Activated T-cell treated with anti-CD3 and anti-CD28 coated beads for 48 hours (primary cell): ENCODE measurements at places on chromosomes 7 and 10.

DNA sequence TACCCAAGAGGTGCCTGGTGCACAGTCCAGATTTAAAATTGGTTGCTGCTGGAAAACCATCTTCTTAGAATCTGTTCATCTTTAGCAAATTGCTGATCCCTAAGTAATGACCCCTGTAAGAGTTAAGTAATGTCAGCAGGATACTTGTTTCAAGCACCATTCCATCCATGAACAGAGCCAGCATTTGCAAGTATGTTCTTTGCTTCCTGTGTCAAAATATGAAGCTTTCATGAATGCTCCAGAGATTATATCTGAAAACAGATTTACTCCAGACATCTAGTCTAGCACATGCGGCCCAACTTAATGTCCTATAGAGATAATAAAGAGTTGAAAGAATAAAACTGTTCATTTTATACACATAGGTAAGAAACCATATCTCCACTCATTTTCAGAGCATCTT lies 98.7 kb upstream of the ZNF438 start:
- DNase-seq = no peak

- DNase-seq = no peak
Measured at GRCh38 chr10:132979491-132980425, 37.4 kb upstream of the CFAP46 start.

GRCh38 chr10:77162697-77163096 lies 474.9 kb downstream of the KCNMA1 start:
- no peak for DNase-seq

GRCh38 chr10:71821909-71822763 lies 28.9 kb downstream of the PSAP start:
- DNase-seq = no peak

DNA sequence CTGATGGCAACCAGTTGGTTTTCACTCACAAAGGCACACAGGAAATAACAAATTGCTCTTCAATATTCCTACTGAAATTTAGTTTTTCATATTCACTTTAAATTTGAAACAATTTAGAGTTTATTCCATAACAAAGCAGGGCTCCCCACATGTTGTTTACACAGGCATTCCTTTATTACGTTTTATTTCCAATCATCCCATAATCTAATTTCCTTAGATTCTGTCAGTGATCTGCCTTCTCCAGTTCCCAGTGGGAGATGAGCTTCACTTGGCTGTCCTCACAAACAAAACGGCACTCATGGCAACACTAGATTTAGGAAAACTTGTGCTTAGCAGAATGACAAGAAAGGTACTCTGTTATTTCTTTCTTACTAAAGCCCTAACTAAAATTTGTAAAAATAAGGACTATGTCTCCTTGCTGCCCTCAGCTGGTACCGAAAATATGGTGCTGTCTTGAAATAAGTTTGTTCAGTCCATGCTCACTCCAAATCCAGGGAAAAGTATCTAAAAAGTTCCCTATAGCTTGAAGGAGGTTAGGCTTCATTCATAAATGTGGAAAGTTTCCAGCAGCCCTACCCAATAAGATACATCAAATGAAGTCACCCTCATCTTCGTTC lies 23.0 kb downstream of the PHYH start:
- DNase-seq = no peak

GRCh38 chr10:17735166-17735941 lies 16.6 kb upstream of the TMEM236 start:
- no peak for DNase-seq
